ENCODE measurements at places on chromosomes 3 and 15.

DNA sequence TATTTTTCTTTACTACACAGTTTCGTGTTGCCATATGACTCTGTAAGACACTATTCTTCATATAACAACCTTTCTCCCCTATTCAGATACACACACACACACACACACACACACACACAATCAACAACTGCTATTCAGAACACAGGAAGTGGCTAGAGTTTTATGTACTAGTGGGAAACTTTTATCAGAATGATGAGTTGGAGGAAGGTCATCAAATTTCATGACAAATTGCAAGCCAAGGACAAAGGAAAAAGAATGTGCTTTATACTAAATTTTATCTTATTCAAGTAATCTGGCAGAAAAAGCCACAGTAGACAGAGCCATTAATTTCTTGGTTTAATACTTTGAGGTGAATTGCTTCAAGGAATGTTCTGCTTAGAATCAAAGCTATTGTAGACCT, 899.8 kb downstream of the ROBO2 start:
- DNase-seq, result no peak

DNA sequence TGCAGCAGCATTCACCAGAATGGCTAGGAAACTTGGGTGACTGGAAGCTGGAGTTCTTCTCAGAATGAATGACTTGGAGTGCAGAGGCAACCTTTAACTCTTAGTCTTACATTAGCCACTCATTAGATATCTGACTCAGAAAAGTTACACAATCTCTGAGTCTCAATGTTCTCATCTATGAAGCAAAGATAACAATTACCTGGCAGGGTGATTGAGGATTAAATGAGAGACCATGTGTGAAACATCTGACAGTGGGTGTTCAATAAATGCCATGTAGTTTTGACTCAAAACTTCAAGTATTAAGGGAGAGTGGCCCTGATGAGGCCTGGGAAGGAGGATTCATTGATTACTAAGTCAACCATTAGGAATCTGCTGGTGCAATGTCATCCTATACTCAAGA, 48.3 kb downstream of the MRPL3 start:
- DNase-seq, result no peak

DNA sequence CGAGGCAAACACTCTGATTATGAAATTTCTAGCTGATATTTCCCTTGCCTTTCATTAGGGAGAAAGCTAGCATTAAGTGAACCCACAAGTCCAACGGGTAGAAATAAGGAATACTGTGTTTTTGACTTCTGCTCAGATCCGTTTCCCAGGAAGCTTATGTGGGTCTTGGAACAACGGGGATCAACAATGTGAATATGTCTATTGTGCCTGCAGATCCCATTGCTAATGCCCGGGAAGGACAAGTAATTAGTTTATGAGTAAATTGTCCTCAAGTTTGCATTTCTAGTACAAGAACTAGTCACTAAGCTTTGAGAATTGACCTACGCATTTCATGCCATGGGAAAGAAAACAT, 236.4 kb downstream of the UACA start:
- no peak for DNase-seq

DNA sequence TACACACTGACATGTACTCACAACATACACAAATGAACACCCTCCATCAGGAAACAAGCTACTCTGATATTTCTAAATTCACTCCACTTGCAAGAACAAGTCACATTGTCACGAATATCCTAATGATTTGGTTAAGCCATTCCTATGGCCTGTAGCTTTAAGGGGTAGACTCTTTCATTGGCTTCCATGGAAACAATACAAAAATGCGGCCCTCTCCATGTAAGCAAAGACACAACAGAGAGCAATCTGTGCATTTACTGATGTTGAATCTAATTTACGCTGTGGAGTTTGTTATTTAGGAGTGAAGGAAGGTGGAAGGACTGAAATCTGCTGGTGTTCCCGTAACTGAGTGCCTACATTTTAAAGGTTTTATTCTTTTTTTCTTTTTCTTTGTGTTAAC, 114.5 kb downstream of the FMN1 start:
- no peak for DNase-seq

- DNase-seq, result no peak
Measured at GRCh38 chr3:5296362-5296761, 108.9 kb downstream of the EDEM1 start.

DNA sequence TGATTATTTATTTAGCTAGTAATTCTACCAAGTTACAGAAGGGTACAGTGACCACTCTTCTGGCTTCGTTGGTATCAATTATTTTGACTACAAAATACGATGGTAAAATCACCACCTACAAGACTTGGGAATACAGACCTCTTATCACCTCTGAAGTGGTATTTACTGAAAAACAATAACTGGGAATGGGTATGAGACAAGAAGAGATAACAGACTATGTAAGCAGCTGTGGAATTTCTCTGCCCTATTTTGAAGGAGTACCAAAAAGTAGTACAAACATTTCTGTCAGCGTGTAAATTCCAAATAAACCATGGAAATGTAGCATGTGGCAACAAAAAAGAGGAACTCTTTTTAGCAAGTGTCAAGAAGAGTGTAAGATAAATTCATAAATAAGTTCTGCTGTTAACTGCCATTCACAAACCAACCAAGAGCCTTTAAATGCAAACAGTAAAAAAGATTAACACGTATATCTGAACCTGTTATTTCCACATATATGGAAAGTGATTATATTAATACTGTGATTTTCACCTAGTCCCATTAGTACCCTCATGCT, 77.0 kb upstream of the SLC12A8 start:
- DNase-seq, result peak; percentile 20

GRCh38 chr3:120472121-120472844, 21.5 kb upstream of the FSTL1 start:
- no peak for DNase-seq

GRCh38 chr15:23083115-23083514, 43.7 kb upstream of the TUBGCP5 start:
- no peak for DNase-seq

DNA sequence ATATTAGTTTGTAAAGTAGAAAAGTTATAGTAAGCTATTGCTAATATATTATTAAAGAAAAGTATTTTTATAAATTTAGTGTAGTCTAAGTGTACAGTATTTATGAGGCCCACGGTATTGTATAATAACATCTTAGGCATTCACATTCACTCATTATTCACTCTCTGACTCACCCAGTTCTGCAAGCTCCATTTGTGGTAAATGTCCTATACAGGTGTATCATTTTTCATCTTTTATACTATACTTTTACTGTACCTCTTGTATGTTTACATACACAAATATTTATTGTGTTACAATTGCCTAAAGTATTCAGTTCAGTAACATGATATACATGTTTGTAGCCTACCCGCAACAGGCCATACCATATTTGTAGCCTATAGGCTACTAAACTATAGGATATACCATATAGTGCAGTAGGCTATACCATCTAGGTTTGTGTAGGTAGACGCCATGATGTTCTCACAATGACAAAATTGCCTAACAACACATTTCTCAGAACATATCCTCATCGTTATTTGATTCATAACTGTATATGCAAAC, 246.8 kb upstream of the ALCAM start:
- no peak for DNase-seq

DNA sequence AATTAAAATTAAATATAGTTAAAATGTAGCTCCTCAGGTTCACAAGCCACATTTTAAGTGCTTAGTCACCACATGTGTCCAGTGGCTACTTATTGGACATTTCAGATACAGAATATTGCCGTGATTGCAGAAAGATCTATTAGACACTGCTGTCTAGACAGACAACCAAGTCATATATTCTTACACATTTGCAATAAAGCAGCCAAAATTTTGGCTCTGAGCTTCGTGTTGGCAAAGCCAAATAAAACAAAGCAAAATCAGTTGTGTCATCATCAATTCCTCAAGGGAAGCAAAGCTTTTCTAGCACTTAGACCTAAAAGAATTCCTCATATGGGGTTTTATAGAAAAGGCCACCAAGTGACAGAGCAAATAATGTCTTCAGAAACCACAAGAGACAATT, 193.1 kb upstream of the LPP start:
- DNase-seq, result no peak

DNA sequence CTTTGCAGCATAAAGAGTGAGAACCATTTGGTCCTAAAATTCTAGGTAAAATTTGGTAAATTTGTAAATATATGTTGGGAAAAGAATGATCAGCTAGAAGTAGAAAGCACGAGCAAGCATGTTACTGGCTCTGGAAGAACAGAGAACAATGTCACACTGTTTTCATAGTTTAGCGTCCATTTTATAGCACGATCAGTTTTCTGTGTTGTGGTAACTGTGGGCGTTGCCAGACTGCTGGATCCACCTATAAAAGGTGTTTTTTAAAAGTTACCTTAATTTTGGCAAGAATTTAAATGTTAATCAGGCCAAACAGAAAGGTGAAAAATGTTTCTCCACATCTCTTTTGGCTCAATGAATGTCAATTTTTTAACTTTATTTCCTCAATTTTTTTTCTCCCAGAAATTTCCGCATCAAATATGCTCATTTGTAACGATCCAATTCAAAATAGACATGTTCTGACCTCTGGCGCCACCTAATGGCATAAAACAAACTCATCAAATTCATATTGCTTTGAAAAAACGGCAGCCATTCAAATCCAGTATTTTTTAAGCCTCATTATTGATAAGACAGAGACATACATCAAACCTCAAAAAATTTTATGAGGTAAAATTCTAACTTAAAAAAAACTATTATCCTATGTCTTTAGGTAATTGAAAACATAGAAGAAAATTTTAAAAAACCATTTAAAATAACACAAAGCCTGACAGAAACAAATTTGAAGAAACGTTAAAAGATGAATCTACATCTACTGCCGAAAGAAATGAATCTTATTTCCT, 5.5 kb upstream of the GP5 start:
- peak; percentile 72 for DNase-seq

GRCh38 chr3:50396502-50396901, 37.2 kb upstream of the TMEM115 start:
- DNase-seq, result no peak

- DNase-seq, result no peak
Measured at GRCh38 chr15:76376029-76376428, 39.5 kb downstream of the ISL2 start.

DNA sequence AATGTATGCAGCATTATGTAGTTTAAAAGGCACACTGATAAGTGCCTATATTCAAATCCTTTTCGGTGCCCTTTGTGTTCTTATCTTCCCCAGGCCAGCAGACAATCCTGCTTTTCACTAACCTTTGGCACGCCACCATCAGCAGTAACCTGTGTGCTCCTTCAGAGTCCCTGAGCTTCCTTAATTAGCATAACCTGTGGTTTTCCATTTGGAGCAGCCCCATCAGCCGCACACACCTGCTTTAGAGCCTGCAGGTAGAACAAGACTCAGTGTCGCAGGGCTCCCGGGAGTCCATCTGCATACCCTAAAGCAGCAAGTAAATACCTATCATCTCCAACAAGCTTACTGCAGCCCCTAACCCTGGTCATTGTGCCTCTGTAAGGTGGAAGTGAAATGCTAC, 755.1 kb downstream of the ROBO2 start:
- no peak for DNase-seq

DNA sequence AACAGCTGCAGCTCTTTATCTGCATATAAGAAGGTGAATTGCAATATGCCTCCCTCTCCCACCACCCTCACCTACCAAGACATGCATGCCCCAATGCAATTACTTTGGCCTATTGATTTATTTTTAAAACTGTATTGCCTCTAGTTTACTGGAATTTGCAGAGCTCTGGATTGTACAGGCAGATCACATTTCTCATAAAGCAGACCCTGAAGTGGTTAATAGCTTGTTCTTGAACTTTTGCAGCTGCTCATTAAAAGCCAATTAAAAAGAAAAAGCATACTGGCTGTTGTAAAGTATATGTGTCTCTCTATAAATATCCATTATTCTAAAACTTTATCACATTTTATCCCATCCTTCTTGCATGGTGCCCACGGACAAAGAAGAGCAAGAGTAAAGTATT, 221.5 kb upstream of the TOPAZ1 start:
- no peak for DNase-seq

- no peak for DNase-seq
Measured at GRCh38 chr3:21750080-21750696, 822 bp downstream of the ZNF385D start.

DNA sequence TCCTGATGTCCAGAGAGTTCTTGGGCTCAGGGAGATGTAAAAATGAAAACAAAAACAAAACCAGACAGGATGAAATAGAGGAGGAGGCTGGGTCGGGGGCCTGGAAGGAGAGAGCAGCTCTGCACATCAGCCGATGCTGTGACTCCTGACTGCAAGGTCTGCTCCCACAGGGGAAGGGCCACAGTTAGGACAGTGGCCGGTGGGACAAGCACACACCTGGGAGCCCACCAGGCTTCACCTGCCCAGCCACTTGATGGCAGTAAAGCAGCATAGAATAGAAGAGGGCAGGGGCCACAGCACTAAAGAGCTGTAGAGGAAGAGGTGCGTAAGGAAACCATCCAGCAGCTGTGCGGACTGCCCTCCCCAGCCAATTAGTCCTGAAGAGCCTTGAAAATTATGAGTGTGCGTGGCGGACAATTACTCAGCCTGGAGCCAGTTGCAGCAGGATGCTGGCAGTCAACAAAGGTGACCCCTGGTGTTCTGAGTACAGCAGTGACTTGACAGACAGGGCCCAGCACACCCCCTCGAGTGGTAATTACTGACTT, 29.8 kb downstream of the ALS2CL start:
- DNase-seq, result peak; percentile 51

- DNase-seq, result no peak
Measured at GRCh38 chr3:165075695-165076094, 2.6 kb downstream of the SI start.

- peak; percentile 7 for DNase-seq
Measured at GRCh38 chr3:72487078-72487765, 361.0 kb downstream of the SHQ1 start.

- no peak for DNase-seq
Measured at GRCh38 chr15:78446551-78446950, 8.5 kb downstream of the IREB2 start.

- no peak for DNase-seq
Measured at GRCh38 chr3:77001062-77001701, 38.7 kb upstream of the ROBO2 start.

- peak; percentile 80 for DNase-seq
Measured at GRCh38 chr15:45634432-45635190, at the start of gene SQOR. Gene SQOR (plus strand): TSS chr15:45635029. CDS start chr15:45658924, 23,895 bp downstream.

DNA sequence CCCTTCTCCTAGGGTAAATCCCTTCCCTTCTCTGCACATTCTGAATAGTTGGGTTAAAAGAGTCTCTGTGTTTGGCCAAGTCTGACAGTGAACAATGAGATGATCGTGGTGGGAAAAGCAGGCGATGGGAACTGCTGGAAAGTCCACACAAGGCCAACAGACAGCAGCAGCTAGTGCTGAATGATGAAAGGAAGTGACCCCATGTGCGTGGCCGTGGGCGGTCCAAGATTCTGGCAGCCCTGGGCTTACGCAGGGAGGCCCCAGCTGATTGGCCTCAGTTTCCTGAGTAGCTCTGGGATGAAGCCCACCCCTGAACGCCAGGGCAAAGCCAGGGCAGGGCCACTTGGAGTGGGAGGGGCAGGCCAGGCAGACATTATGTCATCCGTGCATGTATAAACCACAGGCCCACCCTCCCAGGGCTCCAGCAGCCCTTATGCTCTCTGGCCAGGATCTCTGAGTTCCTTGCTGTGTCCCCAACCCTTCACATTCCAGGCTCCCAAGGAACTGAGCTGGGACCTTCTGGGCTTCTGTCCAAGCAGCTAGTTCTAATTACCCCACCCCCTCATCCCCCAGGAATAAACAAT, 57.8 kb downstream of the CDC25A start:
- DNase-seq, result no peak

- peak; percentile 96 for DNase-seq
Measured at GRCh38 chr3:20104167-20104661, 64.0 kb downstream of the KAT2B start.

GRCh38 chr15:29682781-29683180, 139.5 kb downstream of the TJP1 start:
- DNase-seq, result no peak

Data from KBM-7 (cell line).